ENCODE measurements at places on chromosomes 11 and 22. TPM values are rescaled to one million over a fixed set of nuclear protein-coding genes. Genes with fewer than 3 reads are reported as not detected.

DNA sequence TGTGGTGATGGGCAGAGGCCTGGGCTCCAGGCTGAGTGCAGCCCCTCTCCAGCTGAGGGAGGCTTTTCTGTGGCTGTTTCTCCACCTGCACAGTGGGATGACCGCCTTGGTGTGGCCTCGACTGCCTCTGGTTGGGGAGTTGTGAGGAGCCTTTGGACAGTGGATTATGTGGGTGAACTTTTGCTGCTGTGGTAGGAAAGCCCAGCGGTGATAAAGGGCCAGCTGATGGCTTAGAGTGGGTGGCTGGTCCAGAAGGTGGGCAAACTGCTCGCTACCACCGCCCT lies 1.4 kb upstream of the ESRRA start:
- H3K4me3 ChIP-seq = peak overlapping the region; percentile 93
- H3K36me3 ChIP-seq = no peaks in the 10 kb centered on the region
- peaks cover 51% of the 10 kb centered on the region for H3K4me1 ChIP-seq
- peak overlapping the region; percentile 96 for H3K27ac ChIP-seq
- no peak for DNase-seq

DNA sequence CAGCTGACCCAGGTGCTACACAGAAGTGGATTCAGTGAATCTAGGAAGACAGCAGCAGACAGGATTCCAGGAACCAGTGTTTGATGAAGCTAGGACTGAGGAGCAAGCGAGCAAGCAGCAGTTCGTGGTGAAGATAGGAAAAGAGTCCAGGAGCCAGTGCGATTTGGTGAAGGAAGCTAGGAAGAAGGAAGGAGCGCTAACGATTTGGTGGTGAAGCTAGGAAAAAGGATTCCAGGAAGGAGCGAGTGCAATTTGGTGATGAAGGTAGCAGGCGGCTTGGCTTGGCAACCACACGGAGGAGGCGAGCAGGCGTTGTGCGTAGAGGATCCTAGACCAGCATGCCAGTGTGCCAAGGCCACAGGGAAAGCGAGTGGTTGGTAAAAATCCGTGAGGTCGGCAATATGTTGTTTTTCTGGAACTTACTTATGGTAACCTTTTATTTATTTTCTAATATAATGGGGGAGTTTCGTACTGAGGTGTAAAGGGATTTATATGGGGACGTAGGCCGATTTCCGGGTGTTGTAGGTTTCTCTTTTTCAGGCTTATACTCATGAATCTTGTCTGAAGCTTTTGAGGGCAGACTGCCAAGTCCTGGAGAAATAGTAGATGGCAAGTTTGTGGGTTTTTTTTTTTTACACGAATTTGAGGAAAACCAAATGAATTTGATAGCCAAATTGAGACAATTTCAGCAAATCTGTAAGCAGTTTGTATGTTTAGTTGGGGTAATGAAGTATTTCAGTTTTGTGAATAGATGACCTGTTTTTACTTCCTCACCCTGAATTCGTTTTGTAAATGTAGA lies 1.7 kb downstream of the MALAT1 start:
- H3K36me3 ChIP-seq = peaks cover 46% of the 10 kb centered on the region
- peak overlapping the region; percentile 83 for H3K4me3 ChIP-seq
- no peaks in the 10 kb centered on the region for H3K27me3 ChIP-seq
- peak overlapping the region; percentile 100 for H3K27ac ChIP-seq
- no peak for DNase-seq

GRCh38 chr11:61170566-61170965 lies 9.3 kb upstream of the VPS37C start:
- DNase-seq = no peak
- no peak overlapping the region for H3K27ac ChIP-seq
- H3K4me1 ChIP-seq = no peaks in the 10 kb centered on the region
- no peaks in the 10 kb centered on the region for H3K36me3 ChIP-seq

- peaks cover 40% of the 10 kb centered on the region for H3K4me1 ChIP-seq
- peak overlapping the region; percentile 73 for H3K4me3 ChIP-seq
- no peaks in the 10 kb centered on the region for H3K36me3 ChIP-seq
- peak overlapping the region; percentile 89 for H3K27ac ChIP-seq
These were observed 1.3 kb upstream of the PATZ1 start for GRCh38 chr22:31347251-31348008.

GRCh38 chr11:75461151-75461550 lies 28.1 kb upstream of the KLHL35 start:
- H3K4me3 ChIP-seq = no peak overlapping the region
- H3K36me3 ChIP-seq = no peaks in the 10 kb centered on the region
- H3K27ac ChIP-seq = no peak overlapping the region
- no peak for DNase-seq
- no peaks in the 10 kb centered on the region for H3K27me3 ChIP-seq

DNA sequence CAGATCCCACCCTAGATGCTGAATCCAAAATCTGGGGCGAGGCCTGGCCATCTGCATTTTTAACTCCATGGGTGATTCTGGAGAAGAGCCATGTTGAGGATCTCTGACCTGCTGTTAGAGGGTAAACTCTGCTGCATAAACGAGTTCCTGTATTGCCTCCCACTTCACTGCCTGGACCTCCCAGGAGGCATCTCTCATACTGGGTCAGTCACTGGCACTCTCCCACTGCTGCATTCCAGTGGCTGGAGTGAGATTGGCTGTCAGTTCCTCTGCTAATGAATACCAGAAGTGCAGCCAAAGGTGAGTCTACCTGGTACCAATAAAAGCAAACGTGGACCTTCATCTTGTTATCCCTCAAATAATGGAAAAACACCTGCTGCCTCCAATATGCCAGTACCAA lies 10.3 kb downstream of the POLDIP3 start:
- no peaks in the 10 kb centered on the region for H3K27me3 ChIP-seq
- H3K4me3 ChIP-seq = no peak overlapping the region
- peaks cover 43% of the 10 kb centered on the region for H3K4me1 ChIP-seq
- H3K27ac ChIP-seq = no peak overlapping the region
- no peaks in the 10 kb centered on the region for H3K36me3 ChIP-seq

DNA sequence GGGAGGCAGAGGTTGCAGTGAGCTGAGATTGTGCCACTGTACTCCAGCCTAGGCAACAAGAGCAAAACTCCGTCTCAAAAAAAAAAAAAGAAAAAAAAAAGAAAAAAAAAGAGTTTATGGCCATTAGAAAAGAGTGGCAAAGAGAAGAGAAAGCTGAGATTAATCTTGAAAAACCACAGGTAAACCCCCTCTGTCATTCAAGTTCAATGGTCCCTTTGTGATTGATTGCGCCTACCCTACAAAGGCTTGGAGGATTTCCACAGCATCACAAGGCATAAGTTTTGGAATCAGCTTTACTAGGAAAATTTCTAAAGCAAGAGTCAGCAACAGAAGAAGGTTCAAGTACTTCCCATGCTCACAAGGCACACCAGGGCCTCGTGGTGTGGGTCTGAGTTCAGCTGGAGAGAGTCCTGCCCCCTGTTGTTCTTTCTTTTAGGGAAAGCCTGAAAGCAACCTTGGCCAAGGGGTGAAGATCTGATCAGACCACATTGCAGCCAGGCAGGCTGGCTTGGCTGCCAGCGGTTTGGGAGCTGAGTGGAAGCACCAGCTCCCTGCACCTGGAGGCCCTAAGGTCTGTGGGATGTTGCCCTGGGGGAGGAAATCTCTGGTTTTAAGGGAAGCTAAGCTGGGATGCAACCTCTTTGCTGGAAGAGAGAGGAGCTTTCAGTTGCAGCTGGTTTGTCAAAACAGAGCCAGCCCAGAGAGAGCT lies 41.8 kb downstream of the SLN start:
- no peaks in the 10 kb centered on the region for H3K4me1 ChIP-seq
- no peaks in the 10 kb centered on the region for H3K36me3 ChIP-seq
- H3K27me3 ChIP-seq = no peaks in the 10 kb centered on the region
- H3K27ac ChIP-seq = no peak overlapping the region

DNA sequence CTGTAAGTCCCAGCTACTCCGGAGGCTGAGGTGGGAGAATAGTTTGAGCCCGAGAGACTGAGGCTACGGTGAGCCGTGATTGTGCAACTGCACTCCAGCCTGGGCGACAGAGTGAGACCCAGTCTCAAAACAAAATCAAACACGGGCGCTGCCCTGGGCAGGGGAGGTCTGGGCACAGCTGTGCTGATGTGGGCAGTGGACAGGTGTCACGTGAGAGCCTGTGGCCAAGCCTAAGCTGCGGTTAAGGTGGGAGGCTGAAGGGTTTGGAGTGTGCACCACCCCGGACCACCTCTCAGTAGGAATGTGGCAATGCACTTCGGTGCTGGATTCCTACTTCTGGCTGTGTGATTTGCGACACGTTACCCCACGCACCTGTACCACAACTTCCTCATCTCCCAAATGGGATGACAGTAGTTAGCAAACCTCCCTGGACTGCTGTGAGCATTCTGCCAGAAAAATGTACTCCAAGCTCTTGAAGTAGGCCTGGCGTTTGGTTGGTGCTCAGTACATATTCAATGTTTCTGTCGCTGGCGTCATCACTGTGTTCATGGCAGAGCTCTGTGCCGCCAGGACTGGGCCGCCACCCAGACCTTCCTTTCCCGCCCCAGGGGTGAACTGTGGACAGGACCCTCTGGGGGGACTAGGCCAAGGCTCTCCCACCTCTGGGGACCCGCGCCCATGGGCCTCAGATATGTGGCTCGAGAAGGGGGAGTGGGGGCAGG lies 807 bp upstream of the ZNF74 start:
- H3K4me1 ChIP-seq = peaks cover 30% of the 10 kb centered on the region
- H3K36me3 ChIP-seq = no peaks in the 10 kb centered on the region
- no peaks in the 10 kb centered on the region for H3K27me3 ChIP-seq
- H3K27ac ChIP-seq = peak overlapping the region; percentile 52

GRCh38 chr22:26845021-26845743 lies 187.8 kb downstream of the MIAT start:
- H3K27ac ChIP-seq = no peak overlapping the region
- H3K4me3 ChIP-seq = no peak overlapping the region
- no peaks in the 10 kb centered on the region for H3K27me3 ChIP-seq
- no peaks in the 10 kb centered on the region for H3K36me3 ChIP-seq
- DNase-seq = no peak

- H3K4me3 ChIP-seq = no peak overlapping the region
- H3K27me3 ChIP-seq = no peaks in the 10 kb centered on the region
- DNase-seq = peak; percentile 86
These were observed 37.9 kb upstream of the PRR5 start for GRCh38 chr22:44664149-44664548.

DNA sequence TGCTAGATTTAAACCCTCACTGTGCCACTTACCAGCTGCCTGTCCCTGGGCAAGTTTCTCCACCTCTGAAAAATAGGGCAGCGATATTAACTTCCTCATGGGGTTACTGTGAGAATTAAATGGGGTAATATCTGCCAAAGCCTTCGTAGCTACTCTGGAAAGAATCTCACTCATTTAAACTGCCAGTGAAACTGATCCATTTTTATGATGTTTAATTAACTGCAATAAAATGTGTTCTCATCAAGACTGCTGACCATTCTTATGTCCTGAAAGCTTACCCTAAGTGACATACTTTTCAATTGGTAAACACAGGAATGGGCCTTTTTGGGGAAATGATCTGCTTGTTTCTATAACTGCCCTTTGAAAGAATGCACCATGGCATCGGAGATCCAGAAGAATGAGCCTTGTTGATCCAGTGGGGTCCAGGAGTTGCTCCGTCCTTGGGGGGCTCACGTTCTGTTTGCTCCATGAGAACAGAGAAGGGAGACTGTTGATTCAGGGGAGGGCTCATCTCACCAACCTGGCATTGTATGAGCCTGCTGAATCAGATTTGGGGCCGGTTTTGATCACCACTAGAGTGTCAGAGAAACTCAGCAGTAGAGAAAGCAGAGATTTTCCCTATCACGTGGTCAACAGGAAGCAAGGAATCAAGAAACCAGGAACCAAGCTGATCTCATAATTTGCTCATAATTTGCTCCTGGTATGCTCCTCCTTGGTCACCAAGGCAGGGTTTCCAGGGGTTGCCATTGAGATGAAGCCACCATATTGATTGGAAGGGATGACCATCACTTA lies 7.0 kb upstream of the CCDC86 start:
- no peak for DNase-seq
- H3K27me3 ChIP-seq = no peaks in the 10 kb centered on the region
- no peak overlapping the region for H3K4me3 ChIP-seq
- H3K27ac ChIP-seq = no peak overlapping the region
- H3K36me3 ChIP-seq = no peaks in the 10 kb centered on the region

GRCh38 chr11:16902182-16902581 lies 112.0 kb downstream of the PLEKHA7 start:
- no peaks in the 10 kb centered on the region for H3K27me3 ChIP-seq
- no peaks in the 10 kb centered on the region for H3K36me3 ChIP-seq
- H3K4me1 ChIP-seq = peaks cover 9% of the 10 kb centered on the region
- H3K4me3 ChIP-seq = no peak overlapping the region
- H3K27ac ChIP-seq = no peak overlapping the region

GRCh38 chr11:14537134-14537599 lies 17.0 kb upstream of the PSMA1 start:
- H3K27me3 ChIP-seq = no peaks in the 10 kb centered on the region
- H3K4me1 ChIP-seq = peaks cover 10% of the 10 kb centered on the region
- H3K36me3 ChIP-seq = no peaks in the 10 kb centered on the region
- no peak overlapping the region for H3K27ac ChIP-seq
- no peak overlapping the region for H3K4me3 ChIP-seq
- DNase-seq = no peak

- no peak overlapping the region for H3K27ac ChIP-seq
- H3K27me3 ChIP-seq = no peaks in the 10 kb centered on the region
- H3K4me3 ChIP-seq = no peak overlapping the region
- no peak for DNase-seq
These were observed 32.3 kb downstream of the OSBPL5 start for GRCh38 chr11:3132831-3133260.

DNA sequence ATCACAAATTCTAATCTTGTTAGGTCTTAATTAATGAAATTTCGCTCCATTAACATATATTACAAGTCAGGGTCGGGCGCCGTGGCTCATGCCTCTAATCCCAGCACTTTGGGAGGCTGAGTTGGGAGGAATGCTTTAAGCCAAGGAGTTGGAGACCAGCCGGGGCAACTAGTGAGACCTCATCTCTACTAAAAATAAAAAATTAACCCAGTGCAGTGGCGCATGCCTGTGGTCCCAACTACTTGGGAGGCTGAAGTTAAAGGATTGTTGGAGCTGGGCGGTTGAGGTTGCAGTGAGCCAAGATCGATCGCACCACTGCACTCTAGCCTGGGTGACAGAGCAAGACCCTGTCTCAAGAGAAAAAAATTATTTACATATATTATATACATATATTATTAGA lies 1.9 kb downstream of the TMA7B start:
- H3K4me3 ChIP-seq = no peak overlapping the region
- no peaks in the 10 kb centered on the region for H3K4me1 ChIP-seq
- H3K27ac ChIP-seq = no peak overlapping the region
- no peak for DNase-seq
- H3K27me3 ChIP-seq = no peaks in the 10 kb centered on the region
- no peaks in the 10 kb centered on the region for H3K36me3 ChIP-seq

GRCh38 chr11:2097356-2097997 lies 41.7 kb downstream of the IGF2 start:
- peaks cover 44% of the 10 kb centered on the region for H3K4me1 ChIP-seq
- H3K4me3 ChIP-seq = no peak overlapping the region
- no peaks in the 10 kb centered on the region for H3K36me3 ChIP-seq
- peak overlapping the region; percentile 84 for H3K27ac ChIP-seq

GRCh38 chr11:112511271-112511670 lies 250.6 kb upstream of the PLET1 start:
- no peak overlapping the region for H3K4me3 ChIP-seq
- no peaks in the 10 kb centered on the region for H3K36me3 ChIP-seq
- H3K27ac ChIP-seq = no peak overlapping the region
- no peak for DNase-seq
- H3K4me1 ChIP-seq = no peaks in the 10 kb centered on the region
- H3K27me3 ChIP-seq = no peaks in the 10 kb centered on the region

- no peaks in the 10 kb centered on the region for H3K36me3 ChIP-seq
- no peaks in the 10 kb centered on the region for H3K4me1 ChIP-seq
- H3K27ac ChIP-seq = no peak overlapping the region
- DNase-seq = no peak
These were observed 179.0 kb upstream of the NECTIN1 start for GRCh38 chr11:119907878-119908572.

The CYTH4 gene
- 16.2 TPM for total RNA-seq

The NLRP14 gene
- total RNA-seq = not detected

The TOM1 gene
- total RNA-seq = 120 TPM

The CECR2 gene
- 0.98 TPM for total RNA-seq

The KLHL35 gene
- not detected for total RNA-seq

The INS gene
- not detected for total RNA-seq

The SLC37A2 gene
- 22.6 TPM for total RNA-seq
